ENCODE measurements at places on chromosomes 1 and 21.
A peak's percentile ranks its signal among the peaks of the same experiment; 100 is the strongest.

DNA sequence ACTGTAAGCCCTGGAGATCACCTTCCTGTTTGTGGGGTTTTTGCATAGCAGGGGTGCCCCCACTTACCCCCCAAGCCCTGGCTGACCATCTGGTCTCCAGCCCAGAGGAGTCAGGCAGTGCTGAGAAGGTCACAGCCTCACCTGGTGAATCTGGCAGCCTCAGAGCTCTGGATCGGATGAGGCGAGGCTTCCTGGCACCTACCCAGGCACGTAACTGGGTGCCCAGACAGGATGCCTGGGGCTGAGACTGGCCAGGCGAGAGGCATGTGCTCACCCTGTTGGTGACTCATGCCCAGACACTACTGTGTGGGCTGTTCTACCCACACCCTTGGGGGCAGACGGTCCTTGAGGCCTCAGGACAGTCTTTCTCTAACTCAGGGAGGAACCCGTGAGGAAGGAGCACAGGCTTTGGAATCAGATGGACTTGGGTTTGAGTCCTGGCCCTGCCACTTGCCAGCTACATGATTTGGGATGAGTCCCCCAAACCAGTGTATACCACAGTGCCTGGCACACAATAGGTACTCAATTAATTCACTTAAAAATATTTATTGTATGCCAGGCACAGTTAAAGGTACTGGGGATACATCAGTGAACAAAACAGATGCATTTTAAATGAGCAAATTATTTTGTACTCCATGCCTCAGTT is 15.1 kb upstream of the PADI3 start:
- no peak for DNase-seq

GRCh38 chr1:87131809-87132283 is 196.8 kb upstream of the LMO4 start:
- DNase-seq = peak; percentile 83

DNA sequence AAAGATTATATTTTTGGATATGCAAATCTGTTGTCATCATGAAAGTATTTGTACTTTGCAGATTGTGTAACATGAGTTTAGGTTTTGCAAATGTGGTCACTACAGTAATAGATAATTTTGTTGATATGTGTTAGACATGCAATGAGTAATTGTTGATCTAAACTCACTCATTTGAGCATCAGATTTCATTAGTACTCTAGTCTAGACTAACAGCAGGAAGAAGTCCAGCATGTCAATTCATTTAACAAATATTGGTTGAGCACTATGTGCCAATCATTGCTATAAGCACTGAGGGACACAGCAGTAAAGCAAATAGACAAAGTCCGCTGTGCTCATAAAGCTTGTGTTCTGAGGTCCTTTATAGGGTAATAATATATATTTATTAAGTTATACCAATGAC is 350.0 kb downstream of the USP25 start:
- DNase-seq = no peak

DNA sequence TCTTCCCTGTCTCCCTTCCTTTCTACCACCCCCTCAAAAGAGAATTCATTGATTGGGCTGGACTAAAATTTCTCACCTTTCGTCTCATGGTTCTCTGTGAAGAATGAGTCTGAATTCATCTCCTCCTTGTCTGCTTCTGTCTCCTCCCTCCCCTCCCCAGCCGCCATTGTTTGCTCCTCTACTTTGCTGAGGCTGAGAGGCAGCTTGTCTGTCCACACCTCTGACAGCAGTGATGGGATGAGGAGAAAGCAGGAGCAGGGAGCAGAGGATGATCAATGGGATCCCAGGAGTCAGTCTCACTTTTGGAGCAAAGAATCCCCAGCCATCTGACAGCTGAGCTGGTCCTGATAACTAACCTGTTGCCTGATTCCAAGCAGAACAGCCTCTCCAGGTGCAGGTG is 2.5 kb downstream of the ILDR2 start:
- DNase-seq = no peak

GRCh38 chr1:30027247-30027646 is 696.1 kb downstream of the MATN1 start:
- no peak for DNase-seq

DNA sequence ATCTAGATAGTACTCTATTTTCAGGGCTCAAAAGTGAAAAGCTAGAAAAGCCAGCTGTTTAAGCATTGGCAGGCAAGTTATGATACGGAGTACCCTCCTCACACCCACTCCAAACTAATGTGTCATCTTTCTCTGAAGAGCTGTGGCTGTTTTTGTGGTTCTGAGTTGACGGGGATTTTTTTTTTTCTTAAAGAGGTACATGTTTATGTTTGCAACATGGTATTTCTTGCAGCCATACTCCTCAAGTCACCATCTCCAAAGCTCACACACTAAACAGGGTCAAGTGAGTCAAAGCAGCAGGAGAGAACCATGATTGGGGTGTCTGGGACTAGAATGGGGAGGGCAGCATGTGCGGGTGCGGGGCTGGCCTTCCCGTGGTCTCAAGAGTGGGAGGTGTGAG is 347.2 kb downstream of the DISC1 start:
- DNase-seq = no peak

DNA sequence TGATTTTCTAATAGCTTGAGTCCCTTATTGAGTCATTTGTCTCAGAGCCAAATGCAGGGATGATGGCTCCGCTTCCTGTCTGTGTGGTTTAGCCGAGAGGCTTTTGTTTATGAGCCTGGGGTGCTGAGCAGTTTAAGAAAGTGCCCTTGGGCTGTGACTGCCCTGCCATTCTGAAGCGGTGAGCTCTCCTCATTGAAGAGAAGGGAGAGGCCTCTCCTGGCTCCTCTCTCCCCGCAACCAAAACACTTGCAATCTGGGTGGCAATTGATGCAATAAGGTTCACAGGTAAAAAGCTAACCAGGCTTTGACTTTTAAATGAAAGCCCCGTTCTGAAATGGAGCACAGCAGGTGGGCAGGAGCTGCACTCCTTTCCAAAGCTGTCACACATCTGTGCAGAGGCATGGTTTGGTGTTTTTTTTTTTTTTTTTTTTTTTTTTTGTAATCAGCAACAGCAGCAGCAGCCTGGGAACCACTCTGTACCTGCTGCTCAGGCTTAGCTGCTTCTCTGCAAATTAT is 403.7 kb downstream of the SIPA1L2 start:
- no peak for DNase-seq

DNA sequence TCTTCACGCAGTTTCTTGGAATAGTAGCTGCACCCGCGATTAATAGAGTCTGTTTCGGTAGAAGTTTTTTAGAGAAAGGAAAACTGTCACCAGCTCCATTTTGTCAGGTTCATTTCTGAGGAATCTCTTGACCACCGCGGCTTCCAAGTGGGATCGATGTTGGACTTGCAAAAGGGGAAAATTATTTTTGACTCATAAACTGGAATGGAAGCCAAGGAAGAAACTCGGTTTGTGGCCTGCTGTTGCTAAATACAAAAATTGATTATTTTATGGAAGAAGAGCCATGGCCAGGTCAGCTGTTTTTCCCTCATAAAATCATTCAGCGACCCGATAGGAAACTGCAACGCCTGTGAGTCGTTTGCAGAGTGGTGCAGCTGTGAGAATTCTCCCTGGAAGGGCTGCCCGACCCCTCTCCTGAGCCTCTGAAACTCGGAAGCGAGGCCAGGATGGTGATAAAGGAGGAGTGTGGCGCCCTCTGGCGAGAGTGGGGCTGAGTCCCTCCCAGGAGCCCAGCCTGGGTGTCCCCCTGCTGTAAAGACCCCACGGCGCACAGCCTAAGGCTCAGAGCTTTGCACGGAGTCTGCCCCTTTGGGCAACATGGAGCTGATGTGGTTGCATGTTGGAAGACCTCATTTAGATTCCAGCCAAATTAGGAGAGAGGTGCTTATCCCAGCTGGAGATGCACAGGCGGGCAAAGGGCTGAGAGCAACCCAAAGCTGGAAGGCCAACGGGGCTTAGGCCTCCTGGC is 83.6 kb upstream of the SLC25A33 start:
- peak; percentile 81 for DNase-seq

DNA sequence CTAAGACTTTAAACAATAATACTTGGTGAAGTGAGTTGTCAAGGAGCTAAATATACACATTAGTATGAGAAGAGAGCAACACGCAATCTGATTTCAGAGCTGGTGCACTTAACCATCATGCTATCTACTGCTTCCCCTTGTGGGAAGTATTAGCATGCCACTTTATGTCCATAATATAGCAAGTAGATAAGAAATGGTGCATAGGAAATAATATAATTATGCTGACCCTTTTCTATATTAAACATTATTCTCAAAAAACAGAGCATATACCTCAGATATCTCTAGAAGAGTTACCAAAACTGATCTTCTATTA is 63.4 kb downstream of the MAGI3 start:
- no peak for DNase-seq

GRCh38 chr1:240985081-240985480 is 371.9 kb downstream of the RGS7 start:
- DNase-seq = no peak

DNA sequence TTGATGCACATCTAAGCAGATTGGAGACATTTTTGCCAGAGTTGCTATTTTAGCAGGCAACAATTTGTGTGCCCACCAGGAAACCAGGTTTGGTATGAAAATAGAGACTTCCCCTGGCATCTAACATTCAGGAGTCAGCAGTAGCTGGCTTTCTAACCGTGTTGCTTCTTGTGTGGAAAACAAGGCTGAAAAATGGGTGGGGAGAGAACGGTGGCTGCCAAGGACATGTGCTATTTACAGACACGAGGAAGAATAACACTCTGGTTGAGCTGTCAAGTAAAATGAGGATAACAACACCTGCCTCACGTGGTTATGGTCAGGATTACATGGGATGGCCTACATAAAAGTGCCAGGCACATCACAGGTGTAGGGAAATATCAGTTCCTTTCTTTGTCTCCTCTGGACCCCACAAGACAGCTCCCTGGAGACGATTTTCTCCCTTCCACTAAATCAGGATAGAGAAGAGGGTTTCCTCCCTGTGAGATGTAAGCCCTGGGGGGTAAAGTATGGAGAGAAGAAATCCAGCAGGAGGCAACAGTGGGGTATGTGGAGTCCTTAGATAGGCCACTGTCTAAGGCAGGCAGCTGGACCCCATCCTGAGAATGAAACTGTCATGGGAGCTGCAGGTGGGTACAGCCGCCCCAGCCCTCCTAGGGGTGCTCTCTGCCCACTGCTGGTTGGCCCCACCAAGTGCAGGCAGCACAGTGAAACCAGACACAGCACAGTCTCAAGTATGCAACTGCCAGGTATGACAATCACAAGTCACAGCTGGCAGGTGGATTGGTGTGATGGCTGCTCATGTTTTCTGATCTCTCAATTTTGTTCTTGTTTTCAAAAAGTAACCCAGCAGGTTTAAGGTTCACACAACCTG is 80.3 kb downstream of the TENT5C start:
- DNase-seq = peak; percentile 28

- no peak for DNase-seq
Measured at GRCh38 chr1:29531596-29531995, 295.3 kb downstream of the PTPRU start.

DNA sequence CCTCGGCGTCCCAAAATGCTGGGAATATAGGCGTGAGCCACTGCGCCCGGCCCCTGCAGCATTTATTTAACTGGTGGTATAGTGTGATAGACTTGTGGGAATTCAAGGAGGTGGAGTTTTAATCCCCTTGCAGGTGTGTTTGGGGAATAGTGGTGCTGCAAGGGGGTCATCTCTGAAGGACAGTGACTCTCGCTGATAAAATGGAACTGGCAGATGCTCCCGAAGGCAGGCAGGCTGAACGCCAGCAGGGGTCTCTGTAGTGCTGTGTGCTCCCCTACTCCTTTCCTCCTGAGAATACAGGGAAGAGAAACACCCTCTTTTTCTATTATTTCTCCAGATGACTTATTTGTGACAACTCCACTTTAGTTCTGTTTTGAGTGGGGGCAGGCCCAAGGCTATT is 4.0 kb downstream of the OSCP1 start:
- peak; percentile 36 for DNase-seq

DNA sequence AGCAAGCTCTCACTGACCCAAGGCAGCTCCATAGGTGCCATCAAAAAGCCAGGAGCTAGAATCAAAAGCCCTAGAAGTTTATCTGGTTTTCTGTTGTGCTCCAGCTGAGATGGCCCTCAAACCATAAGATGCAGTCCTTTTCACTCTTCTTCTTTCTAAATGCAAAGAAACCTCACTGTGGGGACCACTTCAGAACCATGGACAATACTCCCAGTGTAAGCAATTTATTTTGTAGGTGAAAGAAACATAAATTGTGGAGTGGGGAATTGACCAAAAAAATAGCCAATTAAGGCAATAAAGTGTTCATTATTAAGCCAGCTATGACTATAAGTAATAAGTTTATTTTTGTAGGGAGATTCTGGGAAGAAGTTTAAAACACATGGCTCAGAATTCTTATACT is 1399.9 kb downstream of the PLA2G4A start:
- no peak for DNase-seq

DNA sequence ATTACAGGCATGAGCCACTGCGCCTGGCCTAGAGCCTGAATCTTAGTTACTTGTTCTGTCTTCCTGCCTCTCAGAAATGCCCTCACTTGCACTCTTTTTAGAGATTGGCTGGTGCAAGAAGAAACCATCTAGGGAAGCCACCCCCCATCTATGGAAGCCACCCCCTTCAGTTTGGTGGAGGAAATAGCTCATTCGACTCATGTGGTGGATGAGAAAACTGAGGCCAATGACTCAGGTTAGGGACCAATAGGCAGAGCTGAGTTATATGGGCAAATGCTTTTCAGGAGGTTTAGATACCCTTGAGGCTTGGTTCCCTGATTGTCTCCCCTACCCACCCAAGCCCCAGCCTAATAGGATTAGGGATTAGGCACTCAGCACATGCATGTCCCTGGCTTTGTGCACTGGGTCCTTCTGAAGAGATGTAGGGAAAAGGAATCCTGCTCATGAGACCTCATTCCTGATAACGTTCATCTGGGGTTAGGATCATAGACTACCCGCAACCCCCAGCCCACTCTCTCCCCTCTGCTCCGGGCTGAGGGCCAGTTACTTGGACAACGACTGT is 77.1 kb downstream of the PAX7 start:
- no peak for DNase-seq

- DNase-seq = no peak
Measured at GRCh38 chr1:236484310-236484971, 39.3 kb upstream of the LGALS8 start.

DNA sequence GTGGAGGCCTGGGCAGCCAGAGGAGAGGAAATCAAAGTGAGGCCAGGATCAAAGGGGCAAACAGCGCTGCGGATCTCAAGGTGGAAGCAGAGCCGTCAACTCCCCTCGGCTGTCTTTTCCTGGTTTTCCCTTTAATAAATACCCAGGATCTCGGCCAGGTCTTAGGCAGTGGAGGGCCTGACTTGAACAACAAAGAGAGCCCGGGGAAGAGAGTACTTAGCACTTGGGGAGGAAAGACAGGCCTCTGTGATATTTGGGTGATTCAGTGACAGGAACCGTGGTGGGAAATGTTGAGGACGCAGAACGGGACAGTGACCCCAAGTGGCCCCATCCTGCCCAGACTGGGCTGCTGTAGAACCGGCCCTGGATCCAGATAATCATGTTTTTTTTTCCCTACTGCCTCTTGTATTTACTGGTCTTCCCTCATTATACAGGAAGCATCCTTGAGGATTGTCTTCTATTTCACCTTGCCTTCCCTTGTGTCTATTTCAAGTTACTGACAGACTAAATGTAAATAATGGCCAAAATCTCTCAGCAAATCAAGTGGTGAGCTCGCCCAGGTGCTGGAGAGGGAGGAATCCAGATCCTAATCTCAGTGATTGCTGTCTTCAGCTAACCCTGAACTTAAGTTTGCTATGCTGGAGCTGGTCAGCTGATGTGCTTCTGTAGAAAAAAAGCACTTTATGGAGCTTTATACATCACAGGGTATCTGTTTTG is 2.8 kb upstream of the MIXL1 start:
- no peak for DNase-seq
